ENCODE measurements at places on chromosomes 1 and 21.

DNA sequence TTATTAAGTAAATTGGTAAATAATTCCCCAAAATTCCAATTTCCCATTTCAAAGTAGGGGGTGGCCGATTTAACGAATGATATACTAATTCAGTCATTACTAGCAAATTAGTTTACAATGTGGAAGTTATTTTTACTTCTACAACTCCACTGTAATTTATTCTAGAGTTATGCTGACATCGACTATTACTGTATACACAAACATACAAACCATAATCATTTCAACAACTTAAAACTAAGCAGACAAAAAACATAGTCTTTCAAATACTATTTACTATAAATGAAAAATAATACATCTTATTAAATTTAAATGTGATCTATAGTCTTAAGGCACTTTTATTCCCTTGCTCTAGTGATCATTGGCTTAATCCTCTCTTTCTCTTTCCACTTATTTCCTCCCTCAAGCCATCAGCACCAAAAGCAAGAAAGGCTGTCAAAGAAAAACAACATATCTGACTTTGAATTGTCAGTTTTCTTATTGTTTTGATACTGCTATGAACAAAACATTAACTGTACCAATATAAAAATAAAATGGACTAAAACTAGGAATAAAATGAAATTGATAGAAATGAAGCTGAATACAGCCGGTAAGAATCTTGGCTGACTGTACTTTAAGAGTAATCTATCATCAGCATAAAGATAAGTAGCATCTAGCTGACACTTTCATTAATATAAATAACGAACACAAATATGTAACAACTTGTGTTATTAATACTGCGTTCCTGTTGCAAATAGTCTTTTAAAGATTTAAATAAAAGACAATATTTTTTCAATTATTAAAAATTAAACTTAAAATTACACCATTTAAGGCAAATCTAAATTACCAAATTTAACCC lies 4.1 kb downstream of the CDC42BPA start:
- no peak for DNase-seq

GRCh38 chr1:47637111-47637685 lies 199.4 kb downstream of the FOXD2 start:
- no peak for DNase-seq

GRCh38 chr1:72435025-72435424 lies 152.7 kb upstream of the NEGR1 start:
- no peak for DNase-seq

DNA sequence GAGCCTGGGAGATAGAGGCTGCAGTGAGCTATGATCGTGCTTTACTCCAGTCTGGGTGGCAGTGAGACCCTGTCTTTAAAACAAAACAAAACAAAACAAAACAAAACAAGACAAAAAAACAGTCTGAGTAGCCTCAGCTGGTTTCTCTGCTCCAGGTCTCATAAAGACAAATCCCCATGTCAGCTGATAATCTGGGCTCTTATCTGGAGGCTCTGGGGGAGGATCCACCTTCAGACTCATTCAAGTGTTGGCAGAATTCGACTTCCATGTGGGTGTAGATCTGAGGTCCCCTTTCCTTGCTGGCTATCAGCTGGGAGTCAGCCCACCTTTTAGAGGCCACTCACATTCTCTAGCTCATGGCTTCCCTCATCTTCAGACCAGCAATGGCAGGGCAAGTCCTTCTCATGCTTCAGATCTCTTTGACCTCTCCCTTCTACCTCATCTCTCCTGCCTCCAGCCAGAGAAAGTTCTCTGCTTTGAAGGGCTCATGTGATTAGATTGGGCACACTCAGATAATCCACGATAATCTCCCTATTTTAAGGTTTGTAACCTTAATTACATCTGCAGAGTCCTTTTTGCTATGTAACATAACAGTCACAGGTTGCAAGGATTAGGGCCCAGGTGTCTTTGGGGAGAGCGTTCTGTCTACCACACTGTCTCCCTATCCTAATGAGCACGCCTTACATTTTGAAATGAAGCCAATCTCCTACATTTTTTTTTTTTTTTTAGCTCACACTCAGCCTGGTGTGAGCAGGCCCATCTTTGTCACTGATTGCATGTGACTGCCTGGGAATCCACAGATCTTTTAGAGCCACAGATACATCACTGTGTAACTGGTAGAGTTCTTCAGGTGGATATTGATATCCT lies 7.5 kb upstream of the PYCR2 start:
- no peak for DNase-seq

DNA sequence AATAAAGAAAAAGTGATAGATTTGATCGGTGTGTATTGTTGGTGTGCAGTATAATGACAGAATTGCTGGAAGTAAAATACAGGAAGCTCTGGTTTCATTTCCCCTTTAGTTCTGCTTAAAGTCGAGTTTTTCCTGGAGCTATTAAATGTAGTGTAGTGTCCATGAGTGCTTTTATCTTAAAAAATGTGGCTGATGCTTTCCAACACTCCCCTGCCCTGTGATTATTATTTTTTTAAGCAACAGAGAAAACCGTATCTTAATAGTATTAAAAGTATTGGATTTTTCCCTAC lies 1.1 kb downstream of the LGALS8 start:
- DNase-seq: no peak

- DNase-seq: peak; percentile 77
Measured at GRCh38 chr21:34933609-34934335, 115.3 kb downstream of the RUNX1 start.

- DNase-seq: peak; percentile 5
Measured at GRCh38 chr1:98405581-98406074, 255.9 kb upstream of the SNX7 start.

DNA sequence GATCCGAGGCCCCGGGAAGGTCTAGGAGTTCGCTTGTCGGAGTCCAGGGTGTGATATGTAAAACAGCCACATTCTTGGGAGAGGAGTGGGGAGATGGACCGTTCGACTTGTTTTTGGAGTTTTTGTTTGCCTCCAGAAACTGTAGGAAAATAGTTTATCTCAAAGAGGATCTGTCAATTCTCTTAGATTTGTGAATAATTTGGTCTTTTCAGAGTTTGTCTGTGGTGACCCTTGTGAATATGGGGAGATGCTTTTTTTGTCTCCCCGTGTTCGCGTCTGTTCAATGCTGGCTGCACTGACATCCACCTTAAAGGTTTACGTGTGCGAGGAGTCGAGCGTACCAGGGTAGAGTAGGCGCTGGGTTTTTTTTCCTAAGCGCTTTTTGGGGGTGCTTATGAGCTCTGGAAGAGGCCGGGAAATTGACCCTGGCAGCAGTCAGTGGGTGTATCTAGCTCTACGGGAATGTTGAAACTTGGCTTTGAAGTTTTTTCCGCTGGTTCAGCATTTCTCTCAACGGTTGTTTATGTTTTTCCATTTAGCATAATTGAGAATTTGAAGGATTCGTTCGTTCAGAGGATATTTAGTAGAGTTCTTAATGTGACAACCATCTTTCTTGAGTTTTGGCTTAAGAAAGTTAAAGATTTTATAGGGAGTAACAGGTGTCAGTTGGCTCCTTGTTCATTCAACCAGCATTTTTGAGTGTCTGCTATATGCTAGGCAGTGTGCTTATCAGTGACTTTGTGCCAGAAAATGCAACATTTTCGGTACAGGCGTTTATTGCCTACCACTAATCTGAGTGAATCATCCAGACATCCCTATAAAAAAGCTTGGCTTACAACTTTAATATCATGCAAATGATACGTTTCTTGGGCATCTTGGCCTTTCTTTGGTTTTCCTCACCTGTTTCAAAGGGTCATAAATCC lies 1.2 kb downstream of the SZRD1 start:
- DNase-seq: no peak

- DNase-seq: no peak
Measured at GRCh38 chr1:33234131-33234530, 22.2 kb upstream of the ZNF362 start.

DNA sequence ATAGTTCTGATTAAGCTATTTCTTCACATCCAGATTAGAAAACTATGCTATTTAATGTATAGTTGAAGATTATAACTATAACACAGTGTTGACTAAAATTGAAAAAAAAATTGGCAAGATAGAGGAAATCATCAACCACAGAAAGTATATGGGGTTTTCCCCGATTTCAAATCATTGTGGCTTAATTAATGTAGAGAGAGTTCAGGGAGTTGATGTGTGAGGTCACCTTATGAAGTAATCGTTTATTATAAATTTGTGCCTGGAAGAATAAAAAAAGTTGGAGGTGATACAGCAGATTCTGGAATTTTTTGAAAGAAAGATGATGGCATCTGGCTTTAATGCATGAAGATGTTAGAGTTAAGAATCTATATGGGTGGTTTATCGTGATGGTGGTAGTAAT lies 84.3 kb downstream of the PTGS2 start:
- no peak for DNase-seq

Data from CD4-positive, alpha-beta T cell treated with Interleukin-15 for 4 hours (primary cell).